Putamen (tissue), 1 donor: ENCODE measurements at places on chromosomes 5 and 9.

DNA sequence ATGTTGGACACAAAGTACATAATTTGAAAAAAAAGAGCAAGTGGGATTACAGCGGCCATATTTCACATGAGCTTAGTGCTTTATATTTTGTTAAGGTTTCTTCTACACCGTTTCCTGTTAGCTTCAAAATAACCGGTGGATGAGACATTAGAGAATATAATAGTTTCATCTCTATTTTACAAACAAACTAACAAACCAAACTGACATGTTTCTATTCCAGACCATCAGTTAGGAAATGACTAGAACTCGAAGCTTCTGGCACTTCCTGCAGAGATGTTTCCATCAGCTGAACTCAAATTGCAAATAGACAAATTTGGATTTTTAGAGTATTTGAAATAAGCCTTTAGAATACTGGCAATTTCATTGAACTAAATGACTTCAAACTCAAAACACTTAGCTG is 86.5 kb downstream of the MTRR start:
- no peak for DNase-seq

- DNase-seq = no peak
Observed at GRCh38 chr5:110463106-110463505, 263.4 kb downstream of the TMEM232 start.

- no peak for DNase-seq
Observed at GRCh38 chr5:68872088-68872839, 221.6 kb upstream of the SLC30A5 start.

DNA sequence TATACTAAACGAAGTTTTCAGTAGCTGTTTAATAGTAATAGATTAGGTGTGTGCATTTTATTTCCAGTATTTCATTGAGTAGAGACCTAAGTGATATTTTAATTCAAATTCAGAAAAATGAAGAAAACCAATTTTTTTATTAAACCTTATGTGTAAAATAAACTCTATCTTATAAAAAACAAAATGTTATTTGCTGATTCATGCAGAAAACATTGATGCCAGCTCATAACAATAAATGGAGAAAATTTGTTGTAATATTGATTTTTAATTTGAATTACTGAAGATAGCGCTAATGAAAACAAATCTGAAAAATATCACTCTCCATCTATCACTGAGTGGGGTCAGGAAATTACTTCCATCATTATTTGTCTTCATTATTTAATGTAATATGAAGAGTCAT is 1177.8 kb upstream of the SEMA6A start:
- DNase-seq = no peak

DNA sequence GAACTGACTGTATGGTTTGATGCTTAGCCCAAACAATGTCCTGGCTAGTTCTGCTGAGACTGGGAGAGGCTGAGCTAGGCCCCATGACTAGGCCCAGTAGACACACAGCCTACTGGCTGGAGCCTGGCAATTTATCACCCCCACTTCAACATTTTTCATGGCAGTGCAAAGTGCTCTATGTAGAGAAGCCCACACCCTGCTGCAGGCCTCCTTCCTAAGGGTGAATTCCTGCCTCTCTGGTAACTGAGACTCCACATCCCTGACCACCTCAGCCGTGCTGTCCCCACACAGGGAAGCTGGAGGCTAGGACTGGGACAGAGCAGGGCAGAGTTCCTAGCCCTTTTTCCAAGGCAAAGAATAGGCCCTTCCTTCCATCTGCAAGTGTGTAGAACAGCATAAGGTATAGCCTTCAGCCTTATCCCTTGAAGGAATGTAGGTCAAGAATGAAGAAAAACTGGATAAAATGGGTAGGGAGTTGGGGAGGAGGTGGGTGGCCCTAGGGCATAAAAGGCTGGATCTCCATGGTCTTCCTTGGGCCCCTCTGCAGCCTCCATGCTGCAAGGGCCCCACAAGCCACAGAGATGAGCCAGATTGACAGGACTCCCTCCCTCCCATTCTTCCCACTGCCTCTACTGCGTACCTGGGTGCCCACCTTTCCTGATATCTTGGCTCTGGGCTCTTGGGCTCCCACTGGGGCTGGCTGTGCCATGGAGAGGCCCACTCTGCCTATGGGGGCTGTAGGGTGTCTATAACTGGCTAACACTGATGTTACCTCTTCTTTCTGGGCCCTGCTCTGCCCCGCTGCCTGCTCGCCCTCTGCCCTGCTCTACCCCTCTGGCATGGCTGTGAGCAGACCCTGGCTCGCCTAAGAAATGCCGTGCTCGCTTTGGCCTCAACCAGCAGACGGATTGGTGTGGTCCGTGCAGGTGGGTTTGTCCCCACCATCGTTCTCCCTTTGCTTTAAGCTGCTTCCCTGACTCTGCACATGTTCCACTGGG is 29.8 kb downstream of the TCF7 start:
- no peak for DNase-seq

DNA sequence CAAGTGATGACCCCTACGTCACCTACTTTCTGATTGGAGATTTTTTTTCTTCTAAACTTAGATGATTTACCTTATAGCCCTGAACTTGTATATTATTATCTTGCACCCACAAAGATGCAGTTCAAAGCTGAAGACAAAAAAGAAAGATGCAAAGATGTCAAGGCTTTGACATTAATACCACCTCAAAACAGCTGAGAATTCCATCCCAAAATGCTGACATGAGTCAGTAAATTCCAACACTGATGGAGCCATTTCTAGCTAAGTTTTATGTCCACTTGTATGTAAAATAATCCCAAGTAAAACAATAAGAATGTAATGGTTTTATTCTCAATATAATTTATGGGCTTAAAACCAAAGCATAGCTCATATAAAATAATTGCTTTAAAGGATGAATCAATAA is 91.5 kb upstream of the CDH9 start:
- no peak for DNase-seq

GRCh38 chr9:37104183-37104889 is 16.0 kb upstream of the ZCCHC7 start:
- DNase-seq = no peak

DNA sequence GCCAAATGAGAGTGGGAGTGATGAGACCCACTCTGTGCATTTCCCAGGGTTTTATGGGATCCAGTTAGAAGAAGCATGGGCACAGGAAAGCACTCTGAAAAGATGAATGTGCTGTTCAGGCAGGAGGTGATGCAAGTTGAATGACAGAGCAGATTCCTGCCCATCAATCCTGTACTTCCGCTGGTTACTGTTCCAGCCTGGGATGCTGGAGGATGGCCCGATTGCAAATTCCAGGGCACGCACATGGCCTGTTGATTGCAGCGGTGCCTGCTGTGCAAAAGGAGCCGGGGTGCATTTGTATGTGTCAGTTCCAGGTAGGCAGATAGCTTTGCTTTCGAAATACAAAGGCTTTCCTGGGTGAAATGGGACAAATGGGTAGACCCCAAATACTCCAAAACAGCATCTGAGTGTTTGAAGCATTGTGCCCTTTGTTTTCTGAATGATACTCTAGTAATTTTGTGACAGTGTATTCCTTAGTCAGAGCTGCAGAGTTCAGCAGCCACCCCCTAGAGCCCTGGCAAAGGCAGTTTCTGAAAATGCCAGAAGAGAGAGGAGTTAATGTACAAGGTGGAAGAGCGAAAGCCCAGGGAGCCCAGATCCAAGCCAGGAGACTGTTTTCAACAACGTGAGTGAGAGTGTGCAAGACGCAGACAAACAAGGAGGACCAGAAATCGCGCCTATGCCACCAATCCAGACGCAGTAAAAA is 454.2 kb upstream of the CLINT1 start:
- DNase-seq = no peak

DNA sequence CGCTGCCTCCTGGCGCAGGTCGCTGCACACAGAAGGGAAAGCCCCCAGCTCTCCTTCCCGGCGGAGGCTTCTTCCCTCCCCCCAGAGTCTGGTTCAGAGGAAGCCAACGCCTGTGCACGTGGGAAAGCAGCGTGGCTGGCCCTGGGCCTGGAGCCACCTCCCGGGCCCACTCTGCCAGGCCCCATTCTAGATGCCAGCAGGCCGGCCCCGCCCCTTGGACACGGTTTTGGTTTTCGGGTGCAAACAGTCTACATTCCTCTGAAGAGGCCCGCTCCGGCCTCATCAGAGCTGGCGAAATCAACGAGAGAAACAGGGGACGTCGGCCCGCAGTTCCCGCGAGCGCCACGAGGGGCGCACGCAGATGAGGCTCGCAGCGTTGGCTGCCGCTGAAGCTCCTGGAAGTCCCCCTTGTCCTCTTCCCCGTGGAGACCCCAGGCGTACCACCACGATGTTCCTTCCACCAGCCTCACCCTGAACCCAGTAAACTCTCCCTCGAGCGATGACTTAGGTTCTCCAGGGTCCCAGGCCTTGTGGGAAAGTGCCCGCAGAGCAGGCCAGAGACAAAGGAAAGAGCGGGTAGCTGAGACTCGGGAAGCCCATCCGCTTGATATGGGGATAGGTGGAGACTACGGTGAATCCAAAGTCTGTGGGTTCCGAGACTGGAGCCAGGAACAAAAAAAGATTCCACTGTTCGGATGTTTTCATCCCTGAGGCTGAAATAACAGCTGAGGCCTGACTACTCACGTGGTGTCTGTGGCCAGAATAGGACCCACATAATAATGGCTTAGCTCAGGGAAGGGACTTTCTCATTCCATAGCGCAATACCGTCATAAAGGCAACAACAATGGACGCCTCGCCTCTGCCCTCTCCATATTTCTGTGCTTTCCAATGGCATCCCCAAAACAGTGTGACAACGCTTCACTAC is 64.2 kb downstream of the KLF4 start:
- peak; percentile 35 for DNase-seq

- no peak for DNase-seq
Observed at GRCh38 chr5:139919308-139919707, 123.7 kb downstream of the PSD2 start.

- no peak for DNase-seq
Observed at GRCh38 chr9:84371737-84372136, 31.2 kb upstream of the SLC28A3 start.

DNA sequence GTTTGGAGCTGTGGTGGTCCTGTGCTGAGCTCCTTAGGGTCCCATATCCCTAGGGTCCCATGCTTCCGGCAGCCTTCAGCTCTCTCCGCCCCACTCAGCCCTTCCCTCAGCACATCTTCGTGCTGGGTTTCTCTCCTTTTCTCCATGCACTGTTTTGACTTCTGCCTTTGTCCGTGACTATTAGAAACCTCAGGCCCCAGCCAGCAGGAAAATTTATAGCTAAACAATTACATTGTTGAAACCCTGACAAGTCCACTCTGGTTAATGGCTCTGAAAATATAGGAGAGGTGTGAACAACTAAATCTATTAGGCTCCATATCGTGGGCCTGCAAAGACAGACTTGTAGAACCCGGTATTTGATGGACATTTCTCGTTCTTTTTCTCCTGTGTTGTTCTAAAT is 523.7 kb downstream of the CCDC171 start:
- DNase-seq = no peak

GRCh38 chr9:115379719-115380118 is 261.8 kb upstream of the TNC start:
- DNase-seq = no peak

GRCh38 chr5:172795318-172795977 is 24.5 kb upstream of the DUSP1 start:
- DNase-seq = no peak

DNA sequence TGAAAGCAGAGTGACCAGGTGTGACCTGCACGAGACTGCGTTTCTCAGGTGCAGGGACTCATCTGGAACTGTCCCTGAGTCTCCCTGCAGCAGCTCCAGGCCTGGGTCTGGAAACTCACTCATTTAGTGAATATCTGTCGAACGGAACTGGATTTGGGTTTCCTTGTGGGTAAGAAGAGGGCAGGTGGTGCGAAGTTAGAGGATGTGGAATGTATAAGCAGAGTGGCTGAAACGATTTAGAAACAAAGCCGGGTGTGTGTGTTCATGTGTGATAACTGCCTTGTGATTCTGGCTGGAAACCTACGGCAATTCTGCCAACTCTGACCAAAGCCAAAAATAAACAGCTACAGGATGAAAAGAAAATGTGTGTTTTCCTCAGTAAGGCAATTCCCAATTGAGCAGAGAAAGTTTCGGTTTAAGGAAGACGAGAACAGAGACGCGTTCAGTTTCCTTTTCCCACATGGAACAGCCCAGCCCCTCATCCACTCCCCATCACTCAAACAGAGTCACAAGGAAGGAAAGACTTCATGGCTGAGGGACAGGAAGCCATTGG is 130.3 kb downstream of the NSG2 start:
- no peak for DNase-seq

- no peak for DNase-seq
Observed at GRCh38 chr9:106982636-106983035, 119.7 kb downstream of the ZNF462 start.

GRCh38 chr5:66066826-66067225 is 77.3 kb upstream of the SREK1 start:
- no peak for DNase-seq

DNA sequence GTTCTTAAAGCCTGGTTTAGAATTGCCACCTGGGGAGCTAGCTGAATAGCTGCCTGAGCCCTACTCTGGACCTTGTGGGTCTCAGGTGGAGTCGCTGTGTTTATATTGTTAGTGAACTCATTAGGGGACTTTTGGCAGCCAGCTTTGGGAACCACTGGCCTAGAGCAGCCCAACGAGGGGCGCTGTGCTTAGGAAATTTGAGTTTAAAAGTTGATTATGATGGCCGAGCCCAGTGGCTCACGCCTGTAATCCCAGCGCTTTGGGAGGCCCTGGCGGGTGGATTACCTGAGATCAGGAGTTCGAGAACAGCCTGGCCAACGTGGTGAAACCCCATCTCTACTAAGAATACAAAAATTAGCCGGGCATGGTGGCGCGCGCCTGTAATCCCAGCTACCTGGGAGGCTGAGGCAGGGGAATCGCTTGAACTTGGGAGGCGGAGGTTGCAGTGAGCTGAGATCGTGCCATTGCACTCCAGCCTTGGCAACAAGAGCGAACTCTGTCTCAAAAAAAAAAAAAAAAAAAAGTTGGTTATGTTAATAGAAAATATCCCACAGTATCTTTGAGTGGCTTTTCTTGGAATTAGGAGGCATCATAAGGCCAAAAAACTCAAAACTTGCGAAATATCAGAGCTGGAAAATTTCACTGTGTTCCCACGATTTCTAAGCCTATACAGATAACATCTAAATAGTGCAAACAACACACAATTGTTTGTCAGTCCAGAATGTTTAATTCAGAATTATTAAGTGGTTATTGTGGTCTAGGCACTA is 809 bp downstream of the MCCC2 start:
- DNase-seq = no peak

DNA sequence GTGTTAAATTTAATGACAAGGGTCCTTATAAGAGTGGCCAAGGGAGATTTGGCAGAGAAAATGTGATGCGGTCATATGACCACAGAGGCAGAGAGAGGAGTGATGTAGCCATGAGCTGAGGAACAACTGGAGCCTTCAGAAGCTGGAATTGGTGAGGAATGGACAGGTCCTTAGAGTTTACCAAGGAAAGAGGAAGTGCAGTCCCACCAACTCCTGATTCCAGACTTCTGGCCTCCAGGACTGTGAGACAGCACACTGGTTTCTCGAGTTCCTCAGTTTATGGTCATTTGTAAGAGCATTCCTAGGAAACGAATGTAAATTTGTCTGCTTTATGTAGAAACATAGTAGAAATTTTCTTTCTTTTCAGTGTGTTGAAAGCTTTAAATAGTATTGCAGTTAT is 410.1 kb downstream of the CDH18 start:
- DNase-seq = no peak
